Progenitor cell of endocrine pancreas (in vitro differentiated cells): ENCODE measurements at places on chromosomes 5 and 9. TPM values are rescaled to one million over a fixed set of nuclear protein-coding genes. Genes with fewer than 3 reads are reported as not detected.

GRCh38 chr5:126096442-126097006 is 326.7 kb upstream of the GRAMD2B start:
- no peak for DNase-seq
- H3K36me3 ChIP-seq: no peaks in the 10 kb centered on the region
- H3K4me1 ChIP-seq: peaks cover 5% of the 10 kb centered on the region
- H3K4me3 ChIP-seq: no peak overlapping the region

GRCh38 chr5:91312698-91313097 is 70.4 kb downstream of the ARRDC3 start:
- no peaks in the 10 kb centered on the region for H3K36me3 ChIP-seq
- H3K27me3 ChIP-seq: no peaks in the 10 kb centered on the region
- H3K4me1 ChIP-seq: no peaks in the 10 kb centered on the region
- H3K4me3 ChIP-seq: no peak overlapping the region
- H3K27ac ChIP-seq: no peak overlapping the region

DNA sequence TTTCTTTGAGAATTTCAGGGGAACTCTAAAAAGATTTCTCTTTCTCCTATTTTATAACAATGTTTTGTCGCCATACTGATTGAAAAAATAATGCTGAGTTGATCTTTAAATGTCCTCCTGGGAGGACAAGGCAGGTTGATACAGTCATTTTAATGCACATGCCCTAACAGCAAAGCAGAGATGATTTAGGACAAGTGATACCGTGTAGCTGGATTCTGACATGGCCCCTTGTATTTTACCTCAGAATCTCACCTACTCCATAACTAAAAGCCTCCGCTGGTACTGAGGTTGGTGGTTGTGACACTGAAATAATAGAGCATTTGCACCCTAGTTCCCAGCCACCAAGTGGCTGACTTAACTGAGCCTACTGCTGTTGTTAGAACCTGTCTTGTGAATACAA is 811 bp upstream of the LRRTM2 start:
- no peaks in the 10 kb centered on the region for H3K27me3 ChIP-seq
- no peak overlapping the region for H3K4me3 ChIP-seq
- H3K4me1 ChIP-seq: peaks cover 29% of the 10 kb centered on the region
- no peak overlapping the region for H3K27ac ChIP-seq

SVEP1 gene
- total RNA-seq: 0.26 and 0.42 TPM in 2 replicates

DNA sequence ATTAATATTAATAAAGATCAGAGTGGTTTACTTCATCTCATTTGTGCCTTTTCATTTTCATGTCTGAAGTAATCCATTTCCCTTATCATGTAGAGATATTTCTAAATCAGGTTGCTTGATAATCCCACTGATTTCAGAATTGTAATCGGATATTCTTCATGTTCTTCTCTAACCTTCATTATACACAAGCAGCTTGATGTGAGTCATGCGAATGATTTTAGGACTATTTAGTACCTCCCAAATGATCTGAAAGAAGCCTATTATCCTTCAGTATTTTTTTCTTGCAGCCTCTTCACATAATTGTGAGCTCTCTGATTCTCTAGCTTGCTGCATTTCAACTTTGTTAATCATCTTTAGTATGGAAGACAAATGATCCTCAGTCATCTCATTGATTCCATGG is 182.0 kb downstream of the GIN1 start:
- no peaks in the 10 kb centered on the region for H3K36me3 ChIP-seq
- DNase-seq: no peak
- H3K27ac ChIP-seq: no peak overlapping the region
- peaks cover 2% of the 10 kb centered on the region for H3K4me1 ChIP-seq
- H3K27me3 ChIP-seq: no peaks in the 10 kb centered on the region

GRCh38 chr9:108903420-108904103 is 30.4 kb downstream of the ELP1 start:
- H3K36me3 ChIP-seq: peaks cover 37% of the 10 kb centered on the region
- no peak overlapping the region for H3K27ac ChIP-seq
- DNase-seq: no peak
- H3K27me3 ChIP-seq: no peaks in the 10 kb centered on the region

- no peak for DNase-seq
- no peaks in the 10 kb centered on the region for H3K36me3 ChIP-seq
- H3K4me1 ChIP-seq: no peaks in the 10 kb centered on the region
- no peak overlapping the region for H3K27ac ChIP-seq
These were observed 30.0 kb upstream of the RNF130 start for GRCh38 chr5:180101451-180102105.

GRCh38 chr5:112757468-112758208 is 20.0 kb downstream of the APC start:
- peak overlapping the region; percentile 76 for H3K27ac ChIP-seq
- H3K4me3 ChIP-seq: no peak overlapping the region
- peaks cover 14% of the 10 kb centered on the region for H3K36me3 ChIP-seq
- DNase-seq: no peak

DNA sequence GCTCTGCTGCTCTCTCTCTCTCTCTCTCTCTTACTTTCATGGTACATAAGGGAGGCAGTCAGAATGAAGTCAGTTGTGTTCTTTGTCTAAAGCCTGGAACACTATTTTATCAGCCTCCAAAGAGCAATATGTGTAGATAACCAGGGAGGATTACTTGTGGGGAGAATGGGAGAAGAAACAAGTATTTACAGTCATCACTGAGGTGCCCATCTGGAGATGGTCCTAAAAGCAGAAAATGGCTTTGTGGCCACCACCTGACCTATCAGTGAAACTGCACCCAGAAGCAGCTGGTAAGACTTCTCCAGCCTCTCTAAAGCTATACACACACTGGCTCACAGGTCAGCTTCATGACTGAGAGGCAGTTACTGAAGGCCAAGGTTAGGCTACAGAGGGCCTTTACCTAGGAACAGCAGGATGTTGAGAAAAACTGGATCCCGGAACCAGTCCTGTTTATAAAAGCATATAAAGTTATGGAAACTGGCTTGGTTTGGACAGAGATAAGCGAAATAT is 75.1 kb downstream of the MRPS27 start:
- peak overlapping the region; percentile 0 for H3K27ac ChIP-seq
- H3K4me3 ChIP-seq: no peak overlapping the region
- H3K36me3 ChIP-seq: no peaks in the 10 kb centered on the region
- H3K27me3 ChIP-seq: peaks cover 2% of the 10 kb centered on the region
- no peak for DNase-seq

SCGB3A2 gene
- total RNA-seq: not detected in 2 replicates

ANXA2R gene
- 0.87 and 0.93 TPM in 2 replicates for total RNA-seq

MAMDC2 gene
- 0.27 and 0.60 TPM in 2 replicates for total RNA-seq
